ENCODE measurements at places on chromosomes 3 and 15. TPM values are rescaled to one million over a fixed set of nuclear protein-coding genes. Genes with fewer than 3 reads are reported as not detected.
A peak's percentile ranks its signal among the peaks of the same experiment; 100 is the strongest.

- peak within 1 kb of the TSS; percentile 97 for H3K27ac ChIP-seq
- peak within 1 kb of the TSS; percentile 99 for H3K4me3 ChIP-seq
- peaks cover 32% of the 10 kb centered on the region for H3K4me1 ChIP-seq
- H3K36me3 ChIP-seq = peaks cover 30% of the 10 kb centered on the region
- H3K27me3 ChIP-seq = no peaks in the 10 kb centered on the region
Measured at GRCh38 chr15:42207674-42208579, at the start of gene VPS39. VPS39 (minus strand) TSS chr15:42208304; CDS start chr15:42208153, 151 bp downstream.

DNA sequence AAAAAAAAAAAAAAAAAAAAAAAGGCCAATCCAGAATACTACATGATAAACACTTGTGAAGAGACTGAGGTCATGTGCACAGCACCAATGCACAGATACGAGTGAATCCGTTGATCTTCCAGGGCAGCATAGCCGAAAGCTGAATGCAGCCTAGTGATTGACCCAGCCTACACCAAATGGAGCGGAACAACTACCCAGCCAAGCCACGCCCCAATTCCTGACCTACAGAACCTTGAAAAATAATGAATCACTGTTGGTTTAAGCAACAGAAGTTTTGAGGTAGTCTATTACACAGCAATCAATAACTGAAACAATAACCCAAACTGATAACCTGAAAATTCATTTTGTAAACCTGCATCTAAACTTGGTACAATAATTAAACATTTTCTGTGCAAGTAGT is 361.0 kb downstream of the FHIT start:
- H3K4me3 ChIP-seq = no peak overlapping the region
- peaks cover 2% of the 10 kb centered on the region for H3K4me1 ChIP-seq
- H3K27ac ChIP-seq = no peak overlapping the region
- H3K36me3 ChIP-seq = no peaks in the 10 kb centered on the region
- no peak for DNase-seq

GRCh38 chr3:55816794-55817576 is 329.9 kb upstream of the WNT5A start:
- peaks cover 2% of the 10 kb centered on the region for H3K27me3 ChIP-seq
- H3K27ac ChIP-seq = no peak overlapping the region
- no peak overlapping the region for H3K4me3 ChIP-seq
- DNase-seq = no peak

DNA sequence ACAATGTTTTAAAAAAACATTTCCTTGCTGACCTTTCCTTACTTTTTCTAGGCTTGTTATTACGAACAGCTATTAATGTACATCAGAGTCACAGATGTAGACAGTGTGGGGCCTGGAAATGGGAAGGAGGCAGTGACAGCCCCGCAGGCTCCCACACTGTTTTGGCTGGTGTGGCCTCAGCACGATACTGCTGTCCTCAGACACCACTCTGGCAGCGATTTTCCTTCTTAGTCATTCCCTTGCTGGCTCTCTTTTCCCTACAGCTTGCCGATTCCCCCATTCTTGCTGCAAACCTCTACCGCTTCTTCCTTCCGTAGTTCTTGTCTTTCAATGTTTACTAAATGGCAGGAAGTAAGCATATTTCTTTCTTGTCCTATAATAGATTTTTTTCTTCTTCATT is 113.1 kb downstream of the ABI3BP start:
- H3K27me3 ChIP-seq = peaks cover 9% of the 10 kb centered on the region
- no peak overlapping the region for H3K4me3 ChIP-seq
- no peaks in the 10 kb centered on the region for H3K4me1 ChIP-seq
- no peaks in the 10 kb centered on the region for H3K36me3 ChIP-seq

GRCh38 chr3:39809181-39809994 is at the start of gene MYRIP:
MYRIP (plus strand) TSS chr3:39809609; CDS start chr3:39900817, 91,208 bp downstream.
- H3K27ac ChIP-seq = no peak within 1 kb of the TSS
- DNase-seq = peak; percentile 33
- H3K4me1 ChIP-seq = peaks cover 16% of the 10 kb centered on the region
- H3K36me3 ChIP-seq = no peaks in the 10 kb centered on the region
- H3K4me3 ChIP-seq = peak within 1 kb of the TSS; percentile 55

- DNase-seq = no peak
- H3K27me3 ChIP-seq = no peaks in the 10 kb centered on the region
- H3K36me3 ChIP-seq = no peaks in the 10 kb centered on the region
- H3K4me1 ChIP-seq = no peaks in the 10 kb centered on the region
- no peak overlapping the region for H3K4me3 ChIP-seq
Measured at GRCh38 chr3:194281766-194282165, 69.4 kb downstream of the CPN2 start.

The LRRC2 gene
- total RNA-seq = not detected

DNA sequence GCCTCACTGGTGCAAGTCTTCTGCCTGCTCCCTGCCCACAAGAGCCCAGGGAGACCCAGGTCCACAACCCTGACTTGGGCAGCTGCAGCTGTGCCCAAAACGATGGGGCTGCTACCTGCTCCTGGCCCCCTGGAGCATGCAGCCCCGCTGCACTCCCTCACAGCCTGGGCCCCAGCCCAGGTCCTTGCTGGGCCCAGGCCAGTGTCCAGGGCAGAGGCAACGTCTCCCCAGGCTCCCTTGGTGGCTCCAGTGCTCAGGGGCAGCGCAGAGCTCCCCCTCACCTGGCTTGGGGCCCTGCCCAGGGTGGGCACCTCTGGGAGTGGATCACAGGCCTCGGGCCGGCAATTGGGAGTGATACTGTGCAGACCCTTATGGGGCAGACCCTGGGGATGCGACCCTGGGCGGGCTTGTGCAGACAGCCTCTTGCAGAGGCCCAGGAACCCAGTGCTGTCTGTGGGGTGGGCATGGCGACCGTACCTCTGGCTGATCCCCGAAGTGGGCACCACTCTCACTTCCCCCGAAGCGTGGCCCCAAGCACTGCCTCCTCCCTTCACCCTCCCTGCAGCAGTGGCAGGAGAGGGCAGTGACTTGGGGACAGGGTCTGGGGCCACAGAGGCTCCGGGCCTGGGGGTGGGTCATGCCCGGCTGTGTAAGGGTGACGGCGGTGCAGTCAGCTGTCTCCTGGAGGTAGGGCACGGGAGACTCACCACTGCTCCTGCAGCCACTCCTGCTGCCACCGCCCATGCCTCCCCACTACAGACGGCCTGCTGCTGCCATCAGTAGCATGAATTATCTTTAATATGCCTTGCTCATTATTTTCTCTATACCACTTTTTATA is 255.9 kb downstream of the DOCK3 start:
- DNase-seq = no peak
- H3K27ac ChIP-seq = no peak overlapping the region
- H3K4me1 ChIP-seq = peaks cover 12% of the 10 kb centered on the region
- H3K4me3 ChIP-seq = no peak overlapping the region

The HDGFL3 gene
- total RNA-seq = 7.4 TPM

DNA sequence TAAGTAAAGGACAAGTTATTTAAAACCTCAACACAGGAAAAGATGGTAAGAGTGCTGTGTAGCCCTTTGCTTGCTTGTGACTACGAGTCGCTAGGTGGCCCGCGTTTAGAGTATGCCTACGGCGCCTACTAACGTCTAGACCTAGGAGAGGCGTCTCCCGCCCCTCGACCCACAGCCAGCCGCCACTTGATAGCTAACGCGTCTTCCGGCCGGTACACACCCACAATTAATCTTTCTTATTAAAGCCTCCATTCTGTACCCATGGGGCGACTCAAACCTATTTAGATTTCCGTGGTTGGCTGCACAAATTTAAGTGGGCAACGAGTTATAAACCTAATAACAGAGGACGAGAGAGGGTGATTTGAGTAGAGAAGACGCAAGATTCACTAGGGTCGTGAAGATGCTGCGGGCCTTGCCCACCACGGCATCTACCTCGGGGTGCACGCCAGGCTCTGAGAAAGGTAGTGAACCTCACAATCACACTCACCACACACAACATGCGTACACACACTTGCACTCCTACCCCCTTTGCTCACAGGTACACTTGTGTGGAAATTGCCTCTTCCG is 12.0 kb downstream of the SOX2 start:
- peaks cover 12% of the 10 kb centered on the region for H3K4me1 ChIP-seq
- no peak overlapping the region for H3K27ac ChIP-seq
- DNase-seq = no peak
- H3K27me3 ChIP-seq = peaks cover 89% of the 10 kb centered on the region

The CEP19 gene
- total RNA-seq = 5.6 TPM

GRCh38 chr3:82355228-82355627 is 593.8 kb upstream of the GBE1 start:
- DNase-seq = no peak
- no peaks in the 10 kb centered on the region for H3K27me3 ChIP-seq
- H3K4me3 ChIP-seq = no peak overlapping the region
- no peaks in the 10 kb centered on the region for H3K4me1 ChIP-seq

The PFN2 gene
- 4.3 TPM for total RNA-seq

DNA sequence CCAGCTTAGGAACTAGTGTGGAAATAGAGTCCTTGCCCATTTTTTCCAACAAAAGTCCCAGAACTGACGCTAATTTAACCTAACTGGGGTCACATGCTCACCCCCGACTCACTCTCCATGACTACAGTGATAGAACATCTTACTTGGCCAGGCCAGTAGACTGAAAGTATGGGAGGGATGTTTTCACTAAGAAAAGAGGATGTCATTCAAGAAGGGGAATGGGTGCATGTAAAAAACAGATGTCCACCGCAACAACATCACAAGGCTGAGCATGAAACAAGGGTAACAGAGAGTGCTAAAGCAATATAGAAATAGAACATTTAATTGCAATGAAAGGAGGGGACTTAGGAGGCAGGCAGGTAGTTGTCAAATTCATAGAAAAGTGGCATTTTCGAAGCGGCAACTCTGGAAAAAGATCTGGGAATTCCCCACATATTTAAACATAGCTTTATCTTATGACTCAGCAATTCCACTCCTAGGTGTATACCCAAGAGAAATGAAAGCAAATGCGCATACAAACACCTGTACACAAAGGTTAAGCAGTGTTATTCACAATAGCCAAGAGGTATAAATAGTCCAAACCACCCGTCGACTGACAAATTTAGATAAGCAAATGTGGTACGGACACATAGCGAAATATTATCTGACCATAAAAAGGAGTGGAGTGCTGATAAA is 41.1 kb upstream of the UBE2E2 start:
- H3K27me3 ChIP-seq = peaks cover 2% of the 10 kb centered on the region
- H3K4me3 ChIP-seq = no peak overlapping the region
- H3K27ac ChIP-seq = peak overlapping the region; percentile 7
- H3K36me3 ChIP-seq = no peaks in the 10 kb centered on the region
- no peak for DNase-seq

GRCh38 chr3:183817639-183818038 is 7.7 kb downstream of the MAP6D1 start:
- H3K36me3 ChIP-seq = peaks cover 7% of the 10 kb centered on the region
- H3K27ac ChIP-seq = no peak overlapping the region
- no peak overlapping the region for H3K4me3 ChIP-seq
- no peaks in the 10 kb centered on the region for H3K27me3 ChIP-seq
- DNase-seq = no peak
- peaks cover 10% of the 10 kb centered on the region for H3K4me1 ChIP-seq

DNA sequence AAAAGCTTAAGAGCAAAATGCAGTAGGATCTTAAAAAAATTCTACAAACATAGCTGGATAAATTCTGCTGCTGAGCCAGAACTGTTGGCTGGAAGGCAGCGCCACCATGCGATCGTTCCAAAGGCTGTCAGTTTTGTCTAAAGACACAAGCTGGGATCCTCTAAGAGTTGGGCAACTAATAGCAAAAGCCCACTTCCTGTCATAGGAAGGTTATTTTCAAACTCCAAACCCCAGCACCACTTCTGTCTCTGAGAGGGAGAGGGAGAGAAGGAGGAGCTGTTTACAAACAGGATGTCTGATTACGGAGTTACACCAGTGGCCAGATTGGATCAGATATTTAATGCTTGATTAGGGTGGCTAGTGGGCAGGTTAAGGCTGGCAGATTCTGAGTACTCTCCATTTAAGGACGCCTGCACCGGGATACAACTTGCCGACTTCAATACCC is 44.0 kb downstream of the EIF4E3 start:
- no peak overlapping the region for H3K27ac ChIP-seq
- no peaks in the 10 kb centered on the region for H3K27me3 ChIP-seq
- peaks cover 13% of the 10 kb centered on the region for H3K4me1 ChIP-seq
- peak; percentile 75 for DNase-seq

The RASL12 gene
- not detected for total RNA-seq

GRCh38 chr15:61584410-61584809 is 355.3 kb upstream of the RORA start:
- H3K4me3 ChIP-seq = no peak overlapping the region
- H3K27me3 ChIP-seq = peaks cover 16% of the 10 kb centered on the region
- H3K4me1 ChIP-seq = no peaks in the 10 kb centered on the region

GRCh38 chr3:188396900-188397299 is 242.9 kb downstream of the LPP start:
- H3K36me3 ChIP-seq = no peaks in the 10 kb centered on the region
- no peaks in the 10 kb centered on the region for H3K27me3 ChIP-seq
- peaks cover 51% of the 10 kb centered on the region for H3K4me1 ChIP-seq
- no peak overlapping the region for H3K27ac ChIP-seq
- peak overlapping the region; percentile 9 for H3K4me3 ChIP-seq

- no peak for DNase-seq
- H3K27me3 ChIP-seq = peaks cover 3% of the 10 kb centered on the region
- H3K27ac ChIP-seq = no peak overlapping the region
- no peaks in the 10 kb centered on the region for H3K36me3 ChIP-seq
- no peaks in the 10 kb centered on the region for H3K4me1 ChIP-seq
Measured at GRCh38 chr3:61439122-61439458, 122.3 kb upstream of the PTPRG start.

The ACKR2 gene
- 0.65 TPM for total RNA-seq

DNA sequence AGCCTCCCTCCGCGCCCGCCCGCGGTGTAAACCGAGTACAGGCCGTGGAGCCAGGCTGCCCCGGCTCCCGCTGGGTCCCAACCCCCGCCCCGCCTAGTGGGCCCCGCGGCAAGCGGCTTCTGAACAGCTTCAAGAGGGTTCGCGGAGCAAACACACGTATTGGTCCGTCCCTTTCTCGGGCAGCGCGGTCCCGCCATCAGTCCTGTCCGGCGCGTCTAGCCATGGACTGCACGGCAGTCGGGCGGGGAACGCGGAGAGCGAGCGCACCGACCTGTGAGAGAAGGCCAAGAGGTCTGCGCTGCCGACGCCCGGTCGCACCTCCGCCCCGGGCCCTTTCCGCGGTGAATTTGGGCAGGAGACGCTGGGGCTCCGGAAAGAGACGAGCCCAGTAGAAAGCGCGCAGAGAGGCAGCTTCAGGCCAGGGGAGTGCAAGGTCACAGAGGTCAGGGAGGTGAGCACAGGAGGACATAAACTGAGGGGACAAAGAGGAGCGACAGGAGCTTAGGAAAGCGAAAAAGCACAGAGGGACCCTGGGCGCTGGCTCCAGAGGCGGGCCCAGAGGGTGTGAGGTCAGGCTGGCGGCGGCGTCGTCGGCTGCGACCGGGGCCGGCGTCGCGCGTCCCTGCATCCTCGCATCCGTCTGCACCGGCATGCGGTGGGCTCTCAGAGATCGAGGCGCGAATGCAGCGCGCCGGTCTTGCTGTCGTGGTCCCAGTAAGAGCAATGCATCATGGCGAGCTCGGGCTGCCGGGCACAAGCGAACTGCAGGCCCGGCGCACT is 1.8 kb downstream of the FOXL2 start:
- peak overlapping the region; percentile 55 for H3K4me3 ChIP-seq
- peak overlapping the region; percentile 26 for H3K27ac ChIP-seq
- peak; percentile 55 for DNase-seq
- H3K27me3 ChIP-seq = peaks cover 72% of the 10 kb centered on the region
- H3K4me1 ChIP-seq = peaks cover 27% of the 10 kb centered on the region

Measured in activated CD4-positive, alpha-beta T cell treated with anti-CD3 and anti-CD28 coated beads for 36 hours (primary cell).